ENCODE measurements at places on chromosomes 11 and 22.
A peak's percentile ranks its signal among the peaks of the same experiment; 100 is the strongest.

- no peak for DNase-seq
Observed at GRCh38 chr11:12421386-12421785, 44.0 kb downstream of the PARVA start.

DNA sequence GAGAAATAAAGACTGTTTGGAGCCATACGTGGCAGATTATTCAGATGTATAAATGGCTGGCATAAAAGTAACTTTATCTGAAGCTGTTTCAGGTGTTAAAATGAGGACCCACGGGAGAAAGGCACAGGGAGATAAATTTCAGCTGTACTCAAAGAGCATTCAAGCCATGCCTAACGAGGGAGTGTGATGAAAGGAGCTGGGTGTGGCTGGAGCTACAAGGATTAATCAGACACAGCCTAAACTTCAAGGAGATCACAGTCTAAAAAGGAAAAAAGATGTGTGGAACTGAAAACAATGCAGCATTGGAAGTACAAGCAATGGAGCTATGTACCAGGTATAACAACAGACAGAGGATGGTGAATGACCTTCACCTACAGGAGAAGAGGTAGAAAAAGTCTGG lies 120.8 kb upstream of the APOA1 start:
- DNase-seq = no peak

DNA sequence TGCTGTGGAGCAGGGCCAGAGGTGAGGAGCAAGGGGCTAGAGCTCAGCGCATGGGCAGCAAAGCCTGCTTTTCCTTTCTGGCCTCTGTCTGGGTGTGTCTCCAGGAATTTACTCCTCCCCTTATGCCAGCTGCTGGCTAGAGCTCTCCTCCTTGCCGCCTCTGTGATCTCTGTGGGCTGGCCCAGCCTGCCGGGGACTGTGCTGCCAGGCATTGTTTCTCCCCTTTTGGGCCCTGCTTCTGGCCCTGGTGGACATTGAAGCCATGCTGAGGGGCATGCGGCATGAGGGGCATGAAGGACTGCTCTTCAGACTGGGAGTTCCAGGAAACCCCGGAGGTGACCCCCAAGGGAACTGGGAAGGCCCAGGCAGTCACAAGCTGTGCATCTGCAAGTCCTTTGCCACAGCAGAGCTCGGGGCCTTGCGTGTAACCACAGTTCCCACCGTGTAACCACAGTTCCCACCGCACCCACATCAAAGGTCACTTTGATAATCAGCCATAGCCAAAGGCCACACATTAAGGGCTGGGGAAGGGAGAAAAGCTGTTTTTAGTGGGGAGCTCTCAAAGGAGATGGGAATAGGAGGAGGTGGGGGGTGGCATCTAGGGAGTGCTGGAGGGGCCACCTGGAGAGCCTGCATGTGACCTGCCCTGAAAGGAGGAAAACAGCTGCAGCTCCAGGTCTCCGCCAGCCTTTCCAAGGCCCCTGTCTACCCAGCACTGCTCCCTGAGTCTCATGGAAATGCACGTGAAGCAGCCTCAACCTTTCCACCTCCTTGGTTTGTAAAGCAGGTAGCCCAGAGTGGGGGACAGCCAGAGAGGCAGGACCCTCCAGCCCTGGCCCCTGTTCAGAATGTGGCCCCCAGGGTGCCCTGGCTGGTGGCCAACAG lies 62.3 kb downstream of the PPFIBP2 start:
- DNase-seq = no peak

DNA sequence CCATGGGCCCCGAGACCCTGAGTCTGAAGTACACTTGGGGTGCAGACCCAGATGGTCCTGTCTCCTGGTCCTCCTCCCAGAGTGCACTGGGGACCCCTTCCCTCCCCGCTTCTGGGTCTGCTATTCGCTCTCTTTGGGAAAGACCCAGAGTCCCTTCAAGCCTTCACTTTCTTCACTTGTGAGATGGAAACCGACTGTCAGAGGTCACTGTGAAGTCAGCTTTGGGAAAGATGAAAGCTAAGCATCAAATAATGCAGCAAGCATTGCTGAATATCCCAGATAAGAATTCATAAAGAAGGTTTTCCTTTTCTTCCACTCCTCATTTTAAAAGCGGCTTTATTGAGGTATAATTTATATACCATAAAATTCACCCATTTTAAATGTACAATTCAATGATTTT lies 105.0 kb upstream of the CSNK2A3 start:
- no peak for DNase-seq

GRCh38 chr11:77086521-77087472 lies 15.8 kb upstream of the OMP start:
- DNase-seq = no peak

GRCh38 chr22:23178512-23179254 lies 1.6 kb upstream of the BCR start:
- DNase-seq = no peak

DNA sequence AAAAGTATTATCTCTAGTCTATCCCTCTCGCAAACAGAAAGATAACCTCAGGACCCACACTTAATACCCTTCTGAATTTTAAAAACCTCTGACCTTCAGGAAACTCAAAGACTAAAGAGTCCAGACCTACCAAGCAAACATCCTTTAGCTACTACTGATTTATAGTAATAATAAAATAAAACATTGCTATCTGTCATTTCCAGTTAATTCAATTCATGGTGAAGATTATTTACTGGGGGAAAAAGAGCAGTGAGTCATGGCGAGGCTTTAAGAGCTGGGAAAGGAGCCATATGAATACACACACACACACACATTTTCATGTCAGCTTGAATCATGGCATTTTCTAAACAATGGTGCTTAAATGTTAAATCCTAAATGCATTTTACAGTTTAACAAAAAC lies 87.1 kb downstream of the FAM76B start:
- peak; percentile 41 for DNase-seq

DNA sequence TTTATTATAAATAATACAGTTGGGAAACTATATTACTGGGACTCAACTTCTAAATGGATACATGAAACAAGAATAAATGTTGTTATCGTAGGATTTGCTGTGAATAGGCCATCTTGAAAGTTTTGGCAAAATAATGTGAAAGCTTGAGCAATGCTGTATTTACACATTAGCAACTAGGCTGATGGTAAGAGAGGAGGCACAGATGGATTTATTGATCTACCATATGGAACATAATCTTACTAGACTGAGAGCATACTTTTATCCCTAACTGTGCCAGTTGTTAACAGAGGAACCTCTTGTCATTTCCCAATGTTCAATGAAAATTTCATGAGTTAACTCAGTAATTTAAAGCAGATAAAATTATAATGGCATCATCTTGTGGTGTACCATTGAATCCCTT lies 22.8 kb downstream of the APIP start:
- DNase-seq = no peak

- DNase-seq = no peak
Observed at GRCh38 chr22:22355096-22355834, 110.7 kb downstream of the VPREB1 start.

- no peak for DNase-seq
Observed at GRCh38 chr11:77090373-77091111, 12.1 kb upstream of the OMP start.

DNA sequence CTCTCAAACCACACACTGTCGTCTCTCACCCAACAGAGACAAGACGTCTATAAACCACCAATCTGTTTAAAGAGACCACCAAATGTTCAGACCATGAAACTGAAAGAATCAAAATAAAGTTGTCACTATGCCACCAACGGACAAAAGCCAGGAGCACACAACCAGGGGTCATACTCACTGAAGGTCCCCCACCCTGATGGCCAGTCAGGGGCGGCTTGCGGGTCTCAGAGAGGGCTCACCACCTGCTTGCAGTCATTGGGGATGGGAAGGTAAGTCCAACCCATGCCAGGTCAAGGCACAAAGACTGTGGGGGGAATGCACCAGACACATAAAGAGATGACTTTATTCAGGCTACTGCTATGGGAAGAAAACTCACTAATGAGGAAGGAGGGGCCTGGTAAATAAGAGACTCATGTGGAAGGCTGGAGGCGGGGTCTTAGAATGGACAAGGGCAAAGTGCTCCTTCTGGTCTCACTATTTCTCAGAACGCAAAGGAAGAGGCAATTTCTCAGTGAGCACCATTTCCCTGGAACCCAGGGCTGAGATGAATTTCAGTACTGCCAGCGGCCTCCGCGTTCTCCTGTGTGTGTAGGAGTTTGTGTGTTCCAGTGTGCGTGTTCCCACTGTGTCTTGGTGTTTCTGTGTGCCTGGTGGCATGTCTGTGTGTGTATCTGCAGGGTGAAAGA lies 17.3 kb downstream of the SCARF2 start:
- DNase-seq = no peak

DNA sequence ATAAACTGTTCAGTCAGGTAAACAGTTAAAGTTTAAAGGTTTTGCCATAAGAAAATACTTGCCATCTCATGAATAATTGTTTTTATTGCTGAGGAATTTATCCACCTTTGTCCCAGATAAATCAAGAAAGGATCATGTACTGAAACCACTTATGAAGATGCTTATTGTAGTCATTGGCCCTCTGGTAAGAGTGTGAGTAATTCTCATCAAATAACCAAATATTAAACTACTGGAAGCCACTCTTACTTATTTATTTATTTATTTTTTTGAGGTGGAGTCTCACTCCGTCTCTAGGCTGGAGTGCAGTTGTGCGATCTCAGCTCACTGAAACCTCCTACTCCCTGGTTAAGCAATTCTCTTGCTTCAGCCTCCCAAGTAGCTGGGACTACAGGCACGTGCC lies 35.1 kb downstream of the TMEM135 start:
- DNase-seq = no peak

DNA sequence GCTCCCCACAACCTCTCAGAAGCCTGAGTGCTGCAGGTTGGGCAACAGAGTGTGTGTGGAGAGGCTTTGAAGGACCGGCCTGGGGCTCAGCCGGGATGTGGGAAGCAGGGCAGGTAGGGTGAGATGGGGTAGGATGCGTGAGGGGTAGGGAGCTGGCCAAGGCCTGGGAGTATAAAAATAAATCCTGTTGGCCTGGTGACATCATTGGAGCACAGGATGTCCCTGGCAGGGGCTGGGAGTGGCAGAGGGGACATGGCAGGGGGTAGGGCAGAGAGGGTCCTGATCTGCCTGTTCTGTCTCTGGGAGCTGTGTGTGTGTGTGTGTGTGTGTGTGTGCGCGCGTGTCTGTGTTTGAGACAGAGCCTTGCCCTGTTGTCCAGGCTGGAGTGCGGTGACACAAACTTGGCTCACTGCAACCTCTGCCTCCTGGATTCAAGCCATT lies 28.6 kb downstream of the TEF start:
- DNase-seq = no peak

- DNase-seq = no peak
Observed at GRCh38 chr11:114180301-114181055, 115.7 kb upstream of the NNMT start.

- DNase-seq = no peak
Observed at GRCh38 chr11:84899134-84899533, 728.0 kb downstream of the DLG2 start.

DNA sequence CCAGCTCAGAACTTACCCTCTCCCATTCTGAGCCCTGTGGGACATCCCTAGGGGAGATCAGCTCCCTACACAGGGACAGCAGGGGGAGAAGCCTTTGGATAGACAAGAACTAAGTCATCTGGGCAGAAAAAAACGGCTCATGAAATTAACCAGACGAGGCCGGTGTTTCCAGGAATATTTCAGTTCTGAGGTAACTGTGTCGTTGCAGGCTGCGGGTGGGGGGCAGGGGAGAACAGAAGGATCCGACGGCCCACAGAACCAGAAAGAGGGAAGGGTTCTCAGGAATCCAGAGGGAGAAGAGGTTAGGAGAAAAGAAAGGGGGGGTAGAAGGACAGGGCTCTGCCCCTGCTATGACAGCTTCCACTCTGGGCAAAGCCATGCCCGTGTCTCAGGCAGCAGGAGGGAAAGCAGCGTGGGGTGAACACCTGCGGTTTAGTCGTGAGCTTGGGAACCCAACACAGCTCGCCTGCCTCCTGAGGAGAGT lies 3.6 kb downstream of the CLCF1 start:
- DNase-seq = no peak

- DNase-seq = no peak
Observed at GRCh38 chr11:113874581-113875233, 665 bp downstream of the USP28 start.

GRCh38 chr11:107608809-107609208 lies 17.9 kb downstream of the ELMOD1 start:
- DNase-seq = peak; percentile 47

DNA sequence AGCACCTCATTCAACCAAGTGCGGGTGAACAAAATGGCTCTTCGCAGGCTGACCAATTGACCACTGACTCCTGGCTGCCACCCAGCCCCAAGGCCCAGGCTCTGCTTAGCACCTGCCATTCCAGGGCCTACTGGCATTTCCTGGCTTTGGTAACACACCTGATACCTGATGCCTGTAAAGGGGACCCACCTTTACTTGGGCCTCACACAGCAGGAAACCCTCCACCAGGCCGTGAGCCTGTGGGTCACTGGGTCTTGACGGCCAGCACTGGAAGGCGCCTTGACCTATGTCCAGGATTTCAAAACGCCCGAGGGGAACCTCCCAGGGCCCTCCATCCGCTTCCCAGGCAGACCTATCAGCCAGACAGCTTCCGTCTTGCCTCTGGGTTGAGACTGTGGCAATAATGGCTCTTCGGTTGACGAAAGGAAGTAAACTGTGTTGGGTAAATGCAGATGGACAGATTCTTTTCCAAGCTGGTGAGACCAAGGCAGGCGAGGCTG lies 16.8 kb upstream of the TMEM184B start:
- DNase-seq = no peak

GRCh38 chr11:13343067-13343466 lies 65.5 kb downstream of the BMAL1 start:
- DNase-seq = no peak

DNA sequence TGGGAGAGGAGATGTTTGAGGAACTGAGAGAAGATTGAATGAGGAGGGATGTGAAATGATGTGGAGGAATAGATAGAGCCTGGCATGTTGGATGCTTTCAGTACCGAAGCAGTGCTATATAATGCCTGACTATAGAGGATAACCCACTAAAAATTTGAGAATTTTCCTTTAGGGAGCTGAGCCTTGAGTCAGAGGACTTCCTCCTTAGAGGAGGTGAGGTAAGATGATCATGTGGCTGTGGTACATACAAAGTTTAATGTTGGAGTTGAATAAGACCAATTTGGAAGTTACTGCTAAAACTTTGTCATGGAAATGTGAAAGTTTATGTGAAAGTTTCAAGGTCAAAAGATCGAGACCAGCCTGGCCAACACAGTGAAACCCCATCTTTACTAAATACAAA lies 66.9 kb downstream of the YAP1 start:
- DNase-seq = no peak

DNA sequence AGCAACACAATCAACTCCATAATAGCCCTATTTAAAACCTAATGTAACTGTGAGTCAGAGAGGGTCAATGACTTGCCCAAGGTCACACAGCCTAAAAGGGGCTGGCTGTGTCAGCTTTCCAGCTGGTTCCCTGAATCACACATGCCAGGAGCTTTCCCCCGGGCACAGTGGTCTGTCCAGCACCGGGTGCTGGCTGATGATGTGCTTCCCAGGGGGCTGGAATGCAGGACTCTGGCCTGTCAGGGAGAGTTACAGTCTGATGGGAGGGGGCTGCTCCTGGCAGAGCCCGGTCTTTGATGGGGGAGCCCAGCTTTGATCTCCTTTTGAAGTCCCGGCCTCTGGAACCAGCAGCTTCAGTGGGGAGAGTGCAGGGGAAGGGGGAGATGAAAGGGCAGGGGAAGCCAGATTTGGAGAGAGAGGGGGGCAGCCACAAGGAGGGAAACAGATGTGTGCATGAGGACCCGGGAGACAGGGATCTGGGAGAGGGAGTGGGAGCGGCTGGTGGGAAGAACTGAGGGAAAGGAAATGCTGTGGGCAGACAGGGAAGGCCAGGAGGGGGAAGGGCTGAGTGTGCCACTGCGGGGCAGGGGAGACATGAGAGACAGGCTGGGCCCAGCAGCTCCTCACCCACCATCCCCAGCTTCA lies 102.7 kb downstream of the NECTIN1 start:
- DNase-seq = no peak
